ENCODE measurements at places on chromosomes 7 and 10.

- no peak for DNase-seq
These were observed 9.2 kb downstream of the IKZF5 start for GRCh38 chr10:122999347-122999746.

DNA sequence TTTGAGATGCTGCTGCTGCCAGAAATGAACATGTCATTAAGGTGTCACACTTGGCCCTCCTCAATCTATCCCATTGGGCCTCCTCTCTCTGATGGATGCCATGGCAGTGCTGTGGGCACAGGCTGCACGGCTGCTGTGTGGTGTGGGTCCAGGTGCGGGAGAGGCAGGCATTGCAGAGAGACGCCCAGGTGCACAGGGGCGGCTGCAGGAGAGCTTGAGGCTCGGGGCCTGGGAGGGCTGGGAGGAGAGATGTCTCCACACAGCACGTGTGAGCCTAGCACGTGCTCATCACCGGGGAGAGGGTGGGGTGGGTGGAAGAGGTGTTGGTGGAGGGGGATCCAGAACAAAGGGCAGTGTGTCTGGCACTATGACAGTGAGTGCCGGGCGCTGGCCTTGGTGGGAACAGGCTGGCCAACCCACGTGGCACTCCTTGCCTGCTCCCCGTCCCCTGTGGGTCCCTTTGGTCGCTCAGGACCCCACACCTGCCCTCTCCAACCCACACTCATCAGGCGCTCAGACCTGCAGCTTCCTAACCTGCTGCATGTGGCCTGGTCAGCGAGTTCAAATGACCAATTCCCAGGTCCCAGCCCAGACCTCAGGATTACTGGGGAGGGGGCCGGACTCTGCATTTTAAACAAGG lies 39.9 kb upstream of the BNIP3 start:
- no peak for DNase-seq

GRCh38 chr7:22481726-22482125 lies 18.3 kb downstream of the STEAP1B start:
- no peak for DNase-seq

DNA sequence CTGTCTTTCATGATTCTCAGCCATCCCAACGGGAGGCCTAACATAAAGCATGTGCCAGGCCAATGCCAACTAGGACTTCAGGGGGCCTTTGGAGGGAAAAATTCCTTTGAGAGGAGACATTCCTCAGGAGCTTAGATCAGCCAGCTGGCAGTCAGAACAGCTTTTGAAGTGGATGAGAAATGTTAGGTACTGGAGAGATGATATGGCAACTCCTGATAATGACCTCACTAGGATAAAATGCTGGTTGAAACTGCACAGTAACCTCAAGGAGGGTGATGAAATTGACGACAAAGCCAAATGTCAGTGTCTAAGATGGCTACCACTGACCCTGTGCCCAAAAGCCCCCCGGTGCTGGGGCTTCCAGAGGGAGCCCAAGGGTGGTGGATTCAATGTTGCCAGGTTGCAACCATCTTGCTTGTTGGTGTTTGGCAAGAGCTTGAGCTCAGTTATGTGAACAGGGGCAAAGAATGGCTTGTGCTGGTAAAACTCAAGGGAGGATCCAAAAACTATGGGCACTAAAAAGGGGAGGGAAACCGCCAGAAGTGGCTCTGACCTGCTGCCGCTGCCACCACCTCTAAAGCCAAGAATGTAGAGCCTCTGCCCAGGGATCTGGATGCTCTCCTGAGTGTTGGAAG lies 121.2 kb downstream of the UBE2H start:
- DNase-seq = no peak

GRCh38 chr10:88028072-88028471 lies 164.6 kb downstream of the PTEN start:
- DNase-seq = no peak

DNA sequence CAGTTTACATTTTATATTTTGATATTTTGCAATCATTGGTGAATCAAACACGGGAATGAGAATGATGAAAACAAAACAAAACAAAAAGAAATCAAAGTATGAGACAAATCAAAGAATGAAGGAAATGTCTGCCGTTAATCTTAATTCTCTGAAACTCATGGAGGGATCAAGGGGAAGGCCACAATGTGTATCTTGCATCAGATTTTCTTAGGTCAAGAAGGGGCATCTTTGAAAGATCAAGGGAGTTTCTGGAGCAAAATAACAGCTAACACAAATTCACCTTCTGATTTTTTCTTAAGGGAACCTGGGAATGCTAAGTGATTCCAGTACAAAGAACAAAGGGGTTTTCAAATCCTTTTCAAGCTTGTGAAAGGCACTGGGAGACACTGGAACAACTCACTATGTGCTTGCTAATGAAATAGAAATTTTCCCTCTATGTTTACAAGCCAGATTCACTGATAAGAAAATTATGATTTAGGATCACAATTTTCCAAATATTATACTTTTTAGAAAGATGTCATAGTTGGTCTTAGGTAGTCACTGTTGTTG lies 322.3 kb upstream of the AOAH start:
- DNase-seq = no peak
